ENCODE measurements at places on chromosomes 13 and 19.
A peak's percentile ranks its signal among the peaks of the same experiment; 100 is the strongest.

- DNase-seq, result peak; percentile 52
Observed at GRCh38 chr19:17394891-17395415, 957 bp upstream of the CCDC194 start.

- DNase-seq, result peak; percentile 39
Observed at GRCh38 chr13:94305463-94305862, 174.0 kb downstream of the DCT start.

DNA sequence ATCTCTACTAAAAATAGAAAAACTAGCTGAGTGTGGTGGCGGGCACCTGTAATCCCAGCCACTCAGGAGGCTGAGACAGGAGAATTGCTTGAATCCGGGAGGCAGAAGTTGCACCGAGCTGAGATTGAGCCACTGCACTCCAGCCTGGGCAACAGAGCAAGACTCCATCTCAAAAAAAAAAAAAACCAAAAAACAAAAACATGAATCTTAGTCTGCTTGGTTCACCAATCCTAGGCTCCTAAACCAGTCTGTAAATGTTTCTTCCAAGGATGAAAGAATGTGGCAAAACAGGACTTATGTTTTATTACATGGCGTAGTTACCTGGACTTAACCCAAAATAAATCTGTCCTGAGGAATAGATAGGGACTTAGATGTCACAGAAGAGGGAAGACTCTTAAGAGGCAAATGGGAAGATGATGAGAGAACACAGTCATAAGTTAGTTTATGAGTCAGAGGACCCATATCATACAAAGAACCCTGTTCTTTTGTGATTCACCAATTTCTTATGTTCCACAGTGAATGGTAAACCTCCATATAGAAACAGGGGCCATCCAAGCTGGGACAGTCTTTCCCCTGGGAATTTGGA, 6.9 kb upstream of the FBXL3 start:
- DNase-seq, result no peak

DNA sequence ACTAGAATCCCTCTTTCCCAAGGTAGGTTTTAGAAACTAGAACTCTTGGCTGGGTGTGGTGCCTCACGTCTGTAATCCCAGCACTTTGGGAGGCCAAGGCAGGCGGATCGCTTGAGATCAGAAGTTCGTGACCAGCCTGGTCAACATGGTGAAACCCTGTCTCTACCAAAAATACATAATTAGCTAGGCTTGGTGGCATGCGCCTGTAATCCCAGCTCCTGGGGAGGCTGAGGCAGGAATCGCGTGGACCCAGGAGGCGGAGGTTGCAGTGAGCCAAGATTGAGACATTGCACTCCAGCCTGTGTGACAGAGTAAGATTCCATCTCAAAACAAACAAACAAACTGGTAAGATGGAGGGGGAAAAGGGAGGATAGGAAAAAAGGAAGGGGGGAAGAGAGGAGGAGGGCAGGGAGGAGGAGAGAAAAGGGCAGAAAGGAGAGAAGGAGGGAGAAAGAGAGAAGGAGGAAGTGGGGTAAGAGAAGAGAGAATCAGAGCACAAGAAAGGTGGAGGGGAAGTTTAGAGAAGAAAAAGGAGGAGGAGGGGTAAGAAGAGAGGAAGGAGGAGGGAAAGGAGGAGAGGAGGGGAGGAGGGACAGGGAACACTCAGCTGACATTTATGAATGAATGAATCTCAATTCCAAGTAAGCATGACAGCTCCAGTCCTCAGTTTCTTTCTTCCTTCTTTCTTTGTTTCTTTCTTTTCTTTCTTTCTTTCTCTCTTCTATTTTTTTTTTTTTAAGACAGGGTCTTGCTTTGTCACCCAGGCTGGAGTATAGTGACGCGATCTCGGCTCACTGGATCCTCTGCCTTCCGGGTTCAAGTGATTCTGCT, 2.6 kb upstream of the SLC27A1 start:
- DNase-seq, result no peak

DNA sequence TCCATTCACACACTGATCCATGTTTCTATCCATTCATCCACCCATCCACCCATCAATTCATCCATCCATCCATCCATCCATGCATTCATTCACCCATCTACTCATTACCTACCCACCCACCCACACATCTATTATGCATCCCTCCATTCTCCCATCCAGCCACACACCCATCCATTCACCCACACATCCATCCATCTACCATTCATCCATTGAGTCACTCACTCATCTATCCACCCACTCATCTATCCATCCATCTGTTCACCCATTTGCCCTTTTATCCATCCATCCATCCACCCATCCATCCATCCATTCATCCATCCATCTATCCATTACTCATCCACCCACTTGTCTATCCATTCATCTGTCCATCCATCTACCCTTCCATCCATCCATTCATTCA, 30.1 kb downstream of the CELF5 start:
- DNase-seq, result no peak

DNA sequence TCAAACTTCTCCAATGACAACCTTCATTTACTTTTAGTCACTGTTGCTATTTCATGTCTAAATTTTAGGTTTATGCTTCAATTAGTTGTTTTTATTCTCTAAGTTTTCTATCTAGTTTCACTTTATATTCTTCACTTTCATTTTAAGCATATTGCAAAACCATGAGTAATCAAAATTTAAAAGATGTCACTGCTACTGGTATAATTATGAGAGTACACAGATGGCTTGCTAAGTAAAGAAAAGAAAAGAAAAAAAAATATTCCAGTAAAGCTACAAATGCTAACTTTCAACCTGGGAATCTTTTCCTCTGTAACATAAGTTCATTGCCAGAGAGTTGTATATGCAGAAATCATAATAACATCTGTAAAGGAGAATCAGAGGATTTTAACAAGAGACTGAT, 1624.7 kb downstream of the PCDH9 start:
- no peak for DNase-seq
